ENCODE measurements at places on chromosomes 3 and 15. TPM values are rescaled to one million over a fixed set of nuclear protein-coding genes. Genes with fewer than 3 reads are reported as not detected.

GOLGA8O gene
- polyA plus RNA-seq, result not detected

GP9 gene
- polyA plus RNA-seq, result not detected

SI gene
- polyA plus RNA-seq, result not detected

PLCH1 gene
- 2.0 TPM for polyA plus RNA-seq

PP2D1 gene
- not detected for polyA plus RNA-seq

GOLGA8T gene
- polyA plus RNA-seq, result 0.07 TPM

MYL3 gene
- polyA plus RNA-seq, result not detected

GPR27 gene
- not detected for polyA plus RNA-seq

DUOXA2 gene
- 0.32 TPM for polyA plus RNA-seq

CNTN6 gene
- not detected for polyA plus RNA-seq

SEC22C gene
- 20.0 TPM for polyA plus RNA-seq

DNAH12 gene
- polyA plus RNA-seq, result 0.08 TPM

NR2E3 gene
- polyA plus RNA-seq, result not detected

SPTSSB gene
- 2.4 TPM for polyA plus RNA-seq

SLC12A8 gene
- polyA plus RNA-seq, result 0.44 TPM

SERINC4 gene
- polyA plus RNA-seq, result 0.04 TPM

SLC22A13 gene
- polyA plus RNA-seq, result 0.20 TPM

CCDC14 gene
- 48.8 TPM for polyA plus RNA-seq

EOMES gene
- 0.10 TPM for polyA plus RNA-seq

GOLGA6D gene
- 0.04 TPM for polyA plus RNA-seq

EFCAB12 gene
- 2.4 TPM for polyA plus RNA-seq

SCAANT1 gene
- not detected for polyA plus RNA-seq

CCDC54 gene
- not detected for polyA plus RNA-seq

FRMD4B gene
- polyA plus RNA-seq, result 2.4 TPM

TUBGCP5 gene
- polyA plus RNA-seq, result 6.8 TPM

CHRNA5 gene
- 3.7 TPM for polyA plus RNA-seq

CRTC3 gene
- polyA plus RNA-seq, result 13.9 TPM

GRK7 gene
- polyA plus RNA-seq, result not detected

NEIL1 gene
- polyA plus RNA-seq, result 20.8 TPM

SRP14 gene
- polyA plus RNA-seq, result 257 TPM

USP19 gene
- 28.3 TPM for polyA plus RNA-seq

ATXN7 gene
- polyA plus RNA-seq, result 20.0 TPM

TMEM62 gene
- 14.2 TPM for polyA plus RNA-seq

SLC28A1 gene
- 5.8 TPM for polyA plus RNA-seq

VIPR1 gene
- 0.11 TPM for polyA plus RNA-seq

CLSTN2 gene
- not detected for polyA plus RNA-seq

HHLA2 gene
- polyA plus RNA-seq, result not detected

ROPN1 gene
- polyA plus RNA-seq, result not detected

CCR9 gene
- polyA plus RNA-seq, result not detected

LEKR1 gene
- 0.49 TPM for polyA plus RNA-seq

CRABP1 gene
- not detected for polyA plus RNA-seq

PRICKLE2 gene
- 0.01 TPM for polyA plus RNA-seq

NTRK3 gene
- not detected for polyA plus RNA-seq

SERF2 gene
- 811 TPM for polyA plus RNA-seq

TGM5 gene
- polyA plus RNA-seq, result 0.65 TPM

LRRC49 gene
- polyA plus RNA-seq, result 0.42 TPM

CX3CR1 gene
- polyA plus RNA-seq, result not detected

ST8SIA2 gene
- not detected for polyA plus RNA-seq

LSAMP gene
- not detected for polyA plus RNA-seq

MORC1 gene
- polyA plus RNA-seq, result not detected

SLC22A14 gene
- polyA plus RNA-seq, result not detected

RLBP1 gene
- polyA plus RNA-seq, result 0.22 TPM

EDC3 gene
- 32.0 TPM for polyA plus RNA-seq

ESYT3 gene
- polyA plus RNA-seq, result 1.6 TPM

Measured in HepG2 (cell line).